Stimulated activated CD8-positive, alpha-beta memory T cell treated with anti-CD3 and anti-CD28 coated beads, Interleukin-7, amount 100 ng/mL, for 24 hours (primary cell): ENCODE measurements at places on chromosomes 2 and 18.

GRCh38 chr2:68046642-68047240, 16.1 kb downstream of the C1D start:
- no peak for DNase-seq

DNA sequence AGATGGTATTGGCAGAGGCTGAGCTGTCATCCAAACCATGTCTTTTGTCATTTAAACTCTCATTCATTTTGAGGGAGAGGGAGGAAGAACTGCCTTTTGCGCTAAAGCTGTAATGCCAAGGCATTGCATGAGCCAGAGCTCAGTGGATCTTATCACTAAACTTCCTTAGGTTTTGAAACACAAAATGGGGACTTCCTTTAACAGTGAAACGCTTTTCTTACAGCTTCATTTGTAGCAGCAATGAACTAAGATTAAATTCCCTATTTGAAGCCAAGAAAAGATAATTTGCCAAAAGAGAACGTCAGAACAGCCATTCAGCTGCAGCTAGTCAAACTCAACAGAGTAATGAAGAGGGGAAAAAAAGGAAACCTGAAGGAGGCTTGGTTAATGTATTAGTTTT, 143.5 kb upstream of the MMADHC start:
- no peak for DNase-seq

- DNase-seq = no peak
Observed at GRCh38 chr2:147773479-147773878, 71.3 kb upstream of the ACVR2A start.

- DNase-seq = no peak
Observed at GRCh38 chr2:118309257-118309945, 221.1 kb downstream of the INSIG2 start.

GRCh38 chr18:54387631-54388030, 29.9 kb downstream of the C18orf54 start:
- no peak for DNase-seq

GRCh38 chr2:232245111-232245510, 133.4 kb upstream of the ALPP start:
- no peak for DNase-seq

DNA sequence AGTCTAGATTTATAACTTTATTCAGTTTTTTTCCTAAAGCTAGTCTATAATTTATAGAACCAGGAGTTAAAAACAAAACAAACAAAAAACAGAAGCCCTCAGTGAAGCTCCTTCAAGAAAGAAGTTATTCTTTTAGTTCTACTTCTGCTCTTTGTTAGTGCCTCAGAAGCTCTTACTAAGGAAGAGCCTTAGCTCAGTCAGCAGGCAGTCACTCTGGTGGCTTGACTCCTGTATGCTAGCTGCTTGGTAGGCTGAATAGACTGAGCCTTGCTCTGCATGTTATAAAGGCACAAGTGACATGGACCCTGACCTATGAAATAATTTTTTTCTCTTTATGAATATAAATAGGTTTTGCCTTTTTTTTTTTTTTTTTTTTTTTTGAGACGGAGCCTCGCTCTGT, 24.8 kb downstream of the NCOA1 start:
- DNase-seq = no peak

GRCh38 chr2:207165121-207166038, at the start of gene KLF7:
Gene KLF7 (minus strand): TSS chr2:207165948. CDS start chr2:207165568, 380 bp downstream.
- DNase-seq = no peak

- peak; percentile 33 for DNase-seq
Observed at GRCh38 chr2:127197475-127198385, 22.4 kb downstream of the CYP27C1 start.

- DNase-seq = no peak
Observed at GRCh38 chr2:242011991-242012764, 142.6 kb downstream of the RTP5 start.

DNA sequence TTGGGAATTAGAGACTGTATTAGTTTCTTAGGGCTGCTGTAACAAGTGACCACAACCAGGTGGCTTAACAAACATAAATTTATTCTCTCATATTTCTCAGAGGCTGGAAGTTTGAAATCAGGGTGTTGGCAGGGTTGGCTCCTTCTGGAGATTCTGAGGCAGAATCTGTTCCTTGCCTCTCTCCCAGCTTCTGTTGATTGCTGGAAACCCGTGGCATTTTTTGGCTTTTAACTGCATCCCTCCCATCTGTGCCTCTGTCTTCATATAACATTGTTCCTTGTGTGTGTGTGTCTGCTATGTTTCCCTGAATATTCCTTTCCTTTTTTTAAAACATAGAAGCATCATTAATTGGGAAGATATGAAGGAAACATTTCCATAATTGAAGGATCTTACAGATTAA, 448.1 kb upstream of the DCC start:
- DNase-seq = no peak

- no peak for DNase-seq
Observed at GRCh38 chr2:100929147-100929546, 72.9 kb upstream of the RPL31 start.

GRCh38 chr18:21049306-21049705, 62.3 kb downstream of the ROCK1 start:
- no peak for DNase-seq

DNA sequence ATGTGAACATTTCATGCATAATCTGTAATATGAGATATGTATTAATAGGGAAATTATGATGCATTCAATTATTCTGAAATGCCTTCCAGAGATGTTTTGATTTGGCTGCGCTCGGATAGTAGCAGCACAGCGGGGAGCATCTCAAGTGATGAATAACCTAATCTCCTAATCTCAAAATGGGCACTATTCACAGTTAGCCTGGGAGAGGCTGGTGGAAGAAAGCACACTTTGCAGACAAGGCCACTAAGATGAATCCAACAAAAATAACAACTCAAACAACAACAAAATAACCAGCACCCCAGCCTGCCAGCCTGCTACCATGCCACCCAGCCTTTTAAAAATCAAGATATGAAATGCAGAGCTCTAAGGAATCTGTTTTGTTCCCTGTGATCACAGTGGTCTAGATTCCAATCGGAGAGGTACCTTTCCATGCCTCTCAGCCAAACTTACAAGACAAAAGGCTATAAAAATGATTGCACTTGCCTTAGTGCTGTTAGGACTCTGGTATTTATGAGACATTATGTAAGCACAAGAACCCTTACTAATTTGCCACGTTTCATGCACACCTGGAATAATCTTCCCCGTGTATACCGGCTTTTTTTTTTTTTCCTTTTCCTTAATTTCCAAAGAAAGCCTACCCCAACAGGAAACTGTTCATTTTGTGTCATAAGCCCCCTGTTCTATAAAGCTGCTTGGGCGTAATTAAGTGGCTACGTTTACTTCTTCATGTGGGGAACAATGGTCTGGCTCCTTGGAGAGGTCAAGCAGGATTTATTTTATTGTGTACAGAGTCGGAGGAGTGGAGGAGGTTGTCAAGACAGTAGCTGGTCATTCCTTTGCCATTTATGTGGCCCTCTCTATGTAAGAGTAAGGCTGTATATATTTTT, 526.9 kb upstream of the FANCL start:
- no peak for DNase-seq

GRCh38 chr2:157760949-157761348, 115.2 kb downstream of the ACVR1 start:
- DNase-seq = no peak

DNA sequence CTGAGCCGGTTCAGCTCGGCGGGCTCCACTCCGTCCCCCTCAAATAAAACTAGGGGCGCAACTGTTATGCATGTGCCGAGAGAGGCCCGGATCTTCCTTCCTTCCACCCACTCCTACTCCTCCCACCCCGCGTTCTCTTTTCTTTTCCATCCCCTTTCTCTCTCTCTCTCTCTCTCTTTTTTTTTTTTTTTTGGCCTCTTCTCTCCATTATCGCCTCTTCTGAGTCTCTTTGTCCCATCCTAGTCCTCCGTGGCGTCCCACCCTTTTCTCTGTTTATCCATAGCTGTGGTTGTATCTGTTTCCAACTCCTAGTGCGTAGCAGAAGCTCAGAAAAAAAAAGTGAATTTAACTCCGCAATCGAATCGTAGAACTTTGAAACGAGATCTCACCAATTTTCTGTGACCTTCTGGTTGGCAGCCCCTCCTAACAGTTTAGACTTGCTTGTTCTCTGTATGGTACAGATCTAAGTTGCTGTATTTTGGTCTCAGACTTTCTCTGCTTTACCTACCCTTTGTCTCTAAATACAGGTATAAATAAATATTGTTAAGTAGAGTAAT, 3.6 kb downstream of the RAX start:
- no peak for DNase-seq

DNA sequence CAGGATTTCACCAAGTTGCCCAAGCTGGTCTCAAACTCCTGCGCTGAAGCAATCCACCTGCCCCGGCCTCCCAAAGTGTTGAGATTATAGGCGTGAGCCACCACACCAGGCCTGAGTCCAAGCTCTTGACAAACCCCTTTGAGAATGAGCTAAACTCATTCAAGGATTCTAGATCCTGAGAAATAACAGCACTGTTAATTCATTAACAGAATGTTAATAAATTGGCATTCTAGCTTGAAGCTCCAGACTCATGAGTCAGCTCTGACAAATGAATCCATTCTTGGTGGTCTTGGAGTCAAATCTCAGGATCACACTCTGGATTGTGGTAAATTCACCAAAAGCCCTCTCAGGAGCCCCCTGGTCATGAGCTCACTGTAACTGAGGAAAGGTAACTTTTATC, 1.8 kb downstream of the NARS1 start:
- no peak for DNase-seq

- DNase-seq = no peak
Observed at GRCh38 chr2:140797718-140798117, 1333.1 kb downstream of the LRP1B start.

DNA sequence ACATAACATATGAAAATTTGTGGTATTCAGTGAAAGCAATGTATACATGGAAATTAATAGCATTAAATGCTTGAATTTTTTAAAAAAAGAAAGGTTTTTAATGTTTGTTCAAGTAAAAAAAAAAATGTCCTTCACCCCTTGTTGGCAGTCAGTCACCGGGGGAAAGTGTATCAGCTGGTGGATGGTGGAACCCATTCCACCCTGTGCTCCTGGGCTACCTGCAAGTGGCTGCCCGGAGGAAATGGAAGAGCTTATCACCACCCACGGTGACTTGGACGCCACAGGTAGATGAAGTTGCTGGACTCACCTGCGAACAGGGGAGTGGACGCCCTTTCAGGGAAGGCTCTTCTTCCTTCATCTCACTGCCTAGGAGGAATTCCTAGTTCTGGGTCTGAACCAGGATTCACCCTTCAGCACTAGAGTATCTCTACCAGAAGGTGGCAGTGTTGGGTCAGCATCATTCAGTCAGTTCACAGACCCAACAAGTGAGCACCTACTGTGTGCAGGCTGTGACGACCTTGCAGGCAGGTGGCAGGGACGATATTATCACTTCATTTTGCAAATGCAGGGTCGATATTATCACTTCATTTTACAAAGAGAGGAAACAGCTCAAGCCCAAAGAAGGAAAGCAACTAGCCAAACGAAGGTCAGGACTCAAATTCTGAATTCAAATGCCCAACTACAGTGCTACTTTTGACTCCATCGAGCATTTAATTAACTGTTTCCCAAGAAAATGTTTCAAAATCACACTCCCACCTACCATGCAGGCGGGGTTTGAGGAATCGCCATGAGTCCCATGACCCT, 35.8 kb downstream of the CIB4 start:
- no peak for DNase-seq

- DNase-seq = peak; percentile 1
Observed at GRCh38 chr2:202377207-202377761, 1.2 kb downstream of the BMPR2 start.

GRCh38 chr18:79195716-79196683, 126.8 kb downstream of the ATP9B start:
- no peak for DNase-seq

- no peak for DNase-seq
Observed at GRCh38 chr2:9336576-9337314, 86.6 kb downstream of the ITGB1BP1 start.

- no peak for DNase-seq
Observed at GRCh38 chr18:23541349-23542093, 38.2 kb downstream of the RMC1 start.

GRCh38 chr18:59062643-59063006, 77.1 kb upstream of the SEC11C start:
- no peak for DNase-seq

- no peak for DNase-seq
Observed at GRCh38 chr18:62763101-62763521, 47.8 kb downstream of the PHLPP1 start.

DNA sequence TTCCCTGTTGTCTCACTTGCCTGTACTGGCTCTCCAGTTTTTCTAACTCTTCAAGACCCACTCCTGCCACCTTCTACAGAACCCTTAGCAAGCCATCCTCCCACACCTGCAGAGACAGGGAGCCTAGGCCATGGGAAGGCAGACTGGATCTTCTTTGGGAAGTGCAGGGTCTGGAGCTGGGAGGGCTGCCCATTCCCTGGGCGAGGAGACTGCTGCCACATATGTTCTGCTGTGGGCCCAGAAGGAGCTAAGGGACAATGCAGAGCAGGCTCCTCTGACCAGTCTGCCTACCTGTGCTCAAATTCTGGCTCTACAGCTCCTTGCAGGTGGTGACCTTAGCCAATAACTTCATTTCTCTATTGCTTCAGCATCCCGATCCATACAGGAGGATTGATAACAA, 152.1 kb upstream of the CELF4 start:
- no peak for DNase-seq

DNA sequence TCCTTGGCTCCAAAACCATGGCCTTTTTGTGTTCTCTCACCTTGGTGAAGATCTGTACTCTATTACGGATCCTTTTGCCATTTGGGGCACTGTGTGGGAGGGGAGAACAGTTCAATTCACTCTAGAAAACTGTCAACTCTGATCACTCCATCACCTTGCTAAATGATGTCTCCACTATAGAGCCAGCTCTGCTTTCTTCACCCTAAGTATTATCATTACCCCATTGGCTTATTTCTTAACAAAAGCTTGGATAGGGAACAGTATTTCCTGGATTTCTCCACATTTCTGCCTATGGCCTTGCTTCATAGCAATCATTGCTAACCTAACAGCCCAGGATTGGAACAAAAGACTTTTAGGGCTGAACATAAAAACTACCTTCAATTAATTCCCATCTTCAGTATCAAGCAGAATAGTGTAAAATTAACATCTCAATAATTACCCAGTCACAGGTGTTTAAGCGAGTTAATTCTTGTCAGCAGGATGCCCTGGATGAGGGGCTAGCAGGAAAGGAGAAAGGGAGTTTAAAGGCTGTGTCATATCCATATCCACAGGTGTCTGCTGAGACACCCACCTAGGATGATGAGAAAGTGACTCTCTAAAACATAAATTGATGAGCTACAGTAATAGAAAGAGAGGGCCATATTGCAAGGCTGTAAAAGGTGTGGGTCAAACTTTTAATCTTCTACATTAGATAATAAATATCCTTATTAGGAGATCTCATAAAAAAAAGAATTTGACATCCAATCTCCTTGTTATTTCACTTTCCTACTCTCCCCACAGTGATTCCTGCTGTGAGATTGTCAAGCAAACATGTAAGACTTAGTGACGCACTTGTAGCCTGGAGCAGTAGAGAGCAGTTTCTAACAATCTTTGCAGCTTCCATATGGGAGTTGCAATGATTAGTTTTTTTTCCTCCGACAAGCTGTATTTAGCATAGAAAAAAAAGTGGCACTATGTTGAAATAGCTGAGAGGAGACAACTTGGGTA, 589.5 kb upstream of the NXPH2 start:
- DNase-seq = no peak

GRCh38 chr18:75581336-75582131, 154.0 kb upstream of the SMIM21 start:
- no peak for DNase-seq

GRCh38 chr18:10405816-10406663, 48.4 kb upstream of the APCDD1 start:
- DNase-seq = no peak

GRCh38 chr18:62175521-62175920, 11.3 kb downstream of the PIGN start:
- DNase-seq = no peak
